ENCODE measurements at places on chromosomes 4 and X. TPM values are rescaled to one million over a fixed set of nuclear protein-coding genes. Genes with fewer than 3 reads are reported as not detected.

DNA sequence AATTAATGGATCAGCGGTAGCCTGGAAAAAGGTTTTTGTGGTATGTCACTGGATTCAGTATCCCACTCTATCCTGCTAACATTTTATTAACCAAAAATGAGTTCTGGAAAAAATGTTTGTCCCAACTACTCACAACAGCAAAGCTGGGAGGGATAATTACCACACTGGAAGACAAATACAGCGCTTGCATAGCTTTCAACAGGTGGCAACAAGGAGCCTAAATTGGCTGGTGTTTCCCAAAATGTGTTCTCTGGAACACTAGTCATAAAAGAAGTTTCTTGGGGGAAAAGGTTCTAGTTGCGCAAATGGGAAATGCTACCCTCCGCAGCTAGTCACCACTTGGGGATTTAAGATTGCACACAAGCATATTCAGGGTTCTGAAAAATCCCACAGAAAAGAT is 54.6 kb downstream of the BEND2 start:
- DNase-seq, result no peak

- DNase-seq, result no peak
Measured at GRCh38 chrX:81900522-81900921, 698.6 kb downstream of the SH3BGRL start.

GRCh38 chrX:23610495-23610894 is 56.8 kb upstream of the PRDX4 start:
- no peak for DNase-seq

GRCh38 chr4:600850-601515 is 24.4 kb upstream of the PDE6B start:
- DNase-seq, result no peak

- DNase-seq, result no peak
Measured at GRCh38 chrX:136310411-136310810, 9.6 kb downstream of the ADGRG4 start.

CXCL1 gene
- not detected for total RNA-seq

BST1 gene
- 6.4 TPM for total RNA-seq

GABRE gene
- not detected for total RNA-seq

RTL9 gene
- not detected for total RNA-seq

Data from natural killer cell (primary cell).